ENCODE measurements at places on chromosomes 7 and 10. TPM values are rescaled to one million over a fixed set of nuclear protein-coding genes. Genes with fewer than 3 reads are reported as not detected.

The ABCB4 gene
- not detected for total RNA-seq

The NXPH1 gene
- not detected for total RNA-seq

The SEMA4G gene
- 0.94 TPM for total RNA-seq

The WDFY4 gene
- total RNA-seq = not detected

The ARPC1A gene
- total RNA-seq = 88.4 TPM

The NPFFR1 gene
- not detected for total RNA-seq

The REPIN1 gene
- 25.9 TPM for total RNA-seq

The SLC16A12 gene
- 1.1 TPM for total RNA-seq

The KEL gene
- 0.05 TPM for total RNA-seq

The SSC4D gene
- 0.37 TPM for total RNA-seq

The NKX2-3 gene
- total RNA-seq = not detected

The BMPER gene
- 86.9 TPM for total RNA-seq

The LRRC18 gene
- not detected for total RNA-seq

The FGFBP3 gene
- not detected for total RNA-seq

The RTKN2 gene
- not detected for total RNA-seq

The VWDE gene
- not detected for total RNA-seq

The ZNF853 gene
- total RNA-seq = 1.1 TPM

The FAM221A gene
- total RNA-seq = 0.64 TPM

The OR2A42 gene
- total RNA-seq = not detected

The MCMBP gene
- 27.8 TPM for total RNA-seq

The NEUROG3 gene
- not detected for total RNA-seq

The PNLIPRP3 gene
- not detected for total RNA-seq

The ZNF804B gene
- total RNA-seq = not detected

The CYP2C9 gene
- total RNA-seq = not detected

The SPDYE2 gene
- total RNA-seq = not detected

The GSTO2 gene
- total RNA-seq = 0.25 TPM

The ICA1 gene
- not detected for total RNA-seq

The NPY4R2 gene
- total RNA-seq = not detected

The CACNA2D1 gene
- 78.8 TPM for total RNA-seq

The WEE2 gene
- total RNA-seq = not detected

The CTAGE8 gene
- total RNA-seq = 0.10 TPM

The TMEM26 gene
- 0.94 TPM for total RNA-seq
